ENCODE measurements at places on chromosomes 1 and 21. TPM values are rescaled to one million over a fixed set of nuclear protein-coding genes. Genes with fewer than 3 reads are reported as not detected.

DNA sequence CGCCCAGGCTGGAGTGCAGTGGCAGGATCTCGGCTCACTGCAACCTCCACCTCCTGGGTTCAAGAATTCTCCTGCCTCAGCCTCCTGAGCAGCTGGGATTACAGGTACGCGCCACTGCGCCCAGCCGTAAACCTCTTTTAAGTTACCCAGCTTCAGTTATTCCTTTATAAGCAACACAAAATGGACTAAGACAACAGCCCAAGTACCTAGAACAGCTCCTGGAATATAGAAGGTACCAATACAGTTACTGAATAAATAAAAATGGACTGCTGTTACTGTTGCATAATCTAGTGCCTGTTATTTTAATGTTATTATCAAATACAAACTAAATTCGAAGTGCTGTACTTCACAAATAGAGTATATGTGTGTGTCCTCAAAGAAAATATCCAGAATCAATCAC is 17.1 kb downstream of the RNF115 start:
- DNase-seq, result no peak

DNA sequence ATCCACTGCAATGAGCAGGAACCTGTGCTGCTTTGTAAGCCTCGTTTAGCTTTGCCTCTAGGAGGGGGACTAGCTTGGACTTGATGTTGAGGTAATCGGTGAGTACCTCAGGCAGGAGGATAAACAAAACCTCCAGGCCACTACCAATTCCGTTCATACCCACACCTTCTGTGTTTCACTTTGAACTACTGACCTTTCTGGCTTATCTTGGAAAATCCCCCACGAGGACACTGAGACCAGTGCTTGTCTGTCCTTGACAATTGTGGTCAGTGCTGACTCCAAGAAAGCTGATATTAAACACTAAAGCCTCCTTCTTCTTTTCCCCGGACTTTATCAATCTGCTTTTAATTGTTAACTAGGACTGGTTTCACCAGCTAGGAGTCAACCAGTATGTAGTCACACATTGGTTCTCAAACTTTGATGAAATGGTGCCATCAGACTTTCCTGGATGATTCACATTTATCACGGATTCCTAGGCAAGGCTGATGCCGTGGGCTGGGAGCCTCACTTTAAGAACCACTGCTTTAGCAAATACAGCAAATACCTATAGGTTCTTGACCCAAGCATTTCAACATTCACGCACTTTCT is 52.7 kb downstream of the TGFB2 start:
- no peak for DNase-seq

DNA sequence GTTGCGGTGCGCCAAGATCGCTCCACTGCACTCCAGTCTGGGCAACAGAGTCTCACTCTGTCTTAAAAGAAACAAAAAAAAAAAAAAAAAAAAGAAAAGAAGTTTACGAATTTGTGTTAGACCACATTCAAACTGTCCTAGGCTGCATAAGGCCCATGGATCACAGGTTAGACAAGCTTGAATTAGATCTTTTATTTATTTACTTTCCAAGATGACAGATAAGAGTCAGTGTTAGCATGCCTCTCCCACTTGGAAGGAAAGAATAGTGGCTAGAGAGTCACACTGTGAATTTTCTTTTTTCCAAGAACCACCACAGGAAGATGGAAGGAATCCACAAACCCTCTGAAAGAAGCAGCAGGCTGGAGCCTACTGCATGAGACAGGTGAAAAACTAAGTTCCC is 29.3 kb downstream of the NSL1 start:
- no peak for DNase-seq

DNA sequence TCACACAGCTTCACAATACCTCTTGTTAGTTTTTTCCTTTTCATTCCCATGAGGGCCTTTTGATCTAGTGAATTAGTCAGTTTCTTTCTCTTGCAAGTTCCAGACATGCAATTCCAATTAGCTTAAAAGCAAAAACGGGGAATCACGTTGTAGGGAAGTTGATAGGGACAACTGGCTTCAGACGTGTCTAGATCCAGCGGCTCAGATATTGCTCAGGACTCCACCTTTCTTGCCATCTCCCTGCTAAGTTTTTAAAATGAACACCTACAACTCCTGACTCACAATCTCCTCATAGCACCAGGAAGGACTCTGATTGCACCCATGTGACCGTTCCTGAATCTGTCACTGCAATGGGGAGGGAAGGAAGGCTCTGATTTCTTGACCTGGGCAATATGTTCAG is 63.8 kb upstream of the ARHGAP29 start:
- DNase-seq, result no peak

DNA sequence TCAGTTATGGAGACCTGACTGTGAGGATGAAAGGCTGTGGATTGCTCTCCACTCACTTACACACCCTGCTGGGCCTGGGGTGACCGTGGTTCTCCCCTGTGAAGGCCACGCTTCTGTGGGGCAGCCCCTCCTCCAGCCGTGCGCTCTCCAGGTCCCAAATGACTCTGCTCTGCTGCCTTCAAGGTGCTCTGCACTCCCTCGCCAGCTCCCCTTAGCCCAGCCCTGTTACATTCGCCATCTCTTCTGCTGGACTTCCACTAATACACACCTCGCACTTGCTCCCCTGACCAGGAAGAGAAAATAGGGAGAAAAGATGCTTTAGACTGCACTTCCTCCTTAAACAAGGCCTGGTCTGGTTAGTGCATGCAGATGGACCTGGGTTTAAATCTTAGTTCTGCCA is 24.6 kb downstream of the OPTC start:
- no peak for DNase-seq

CFAP107 gene
- total RNA-seq, result not detected

DPT gene
- 34.5 TPM for total RNA-seq
